ENCODE measurements at places on chromosomes 5 and 9.

GRCh38 chr5:18216729-18217128, 582.5 kb downstream of the TAF11L14 start:
- no peak for DNase-seq

DNA sequence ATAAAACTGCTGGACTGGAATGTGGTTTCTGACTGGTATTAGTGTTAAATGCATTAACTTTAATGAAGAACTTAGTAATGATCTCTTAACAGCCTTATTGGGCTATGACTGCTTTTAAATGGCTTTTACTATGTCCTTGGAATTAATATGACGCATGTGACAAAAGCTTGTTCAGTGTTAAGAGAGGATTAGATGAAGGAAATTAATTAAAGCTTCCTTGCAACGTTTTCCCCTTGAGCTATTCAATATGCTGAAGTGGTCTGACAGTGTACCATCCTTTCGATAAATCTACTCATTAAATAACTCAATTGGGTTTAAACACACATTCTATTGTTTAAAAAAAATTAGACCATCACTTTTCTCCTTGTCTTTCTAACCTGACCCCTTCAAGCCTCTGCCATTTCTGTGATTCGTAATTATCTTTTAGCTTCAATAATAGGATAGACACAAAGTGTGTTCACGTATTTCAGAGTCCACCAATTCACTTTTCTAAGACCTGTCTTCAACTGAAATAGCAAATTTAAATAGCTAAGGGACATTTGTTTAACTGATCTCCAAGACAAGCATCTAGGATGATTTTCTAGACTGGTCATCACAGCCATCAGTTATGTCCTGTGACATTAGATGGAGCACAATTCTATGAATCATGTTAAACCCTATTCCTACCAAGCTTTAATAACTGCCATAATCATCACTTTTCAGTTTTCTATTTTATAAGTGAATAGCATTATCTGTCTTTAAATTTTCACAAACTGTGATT, 1258.0 kb upstream of the CDH9 start:
- DNase-seq, result no peak

- no peak for DNase-seq
Measured at GRCh38 chr5:120326651-120327050, 137.4 kb upstream of the PRR16 start.

DNA sequence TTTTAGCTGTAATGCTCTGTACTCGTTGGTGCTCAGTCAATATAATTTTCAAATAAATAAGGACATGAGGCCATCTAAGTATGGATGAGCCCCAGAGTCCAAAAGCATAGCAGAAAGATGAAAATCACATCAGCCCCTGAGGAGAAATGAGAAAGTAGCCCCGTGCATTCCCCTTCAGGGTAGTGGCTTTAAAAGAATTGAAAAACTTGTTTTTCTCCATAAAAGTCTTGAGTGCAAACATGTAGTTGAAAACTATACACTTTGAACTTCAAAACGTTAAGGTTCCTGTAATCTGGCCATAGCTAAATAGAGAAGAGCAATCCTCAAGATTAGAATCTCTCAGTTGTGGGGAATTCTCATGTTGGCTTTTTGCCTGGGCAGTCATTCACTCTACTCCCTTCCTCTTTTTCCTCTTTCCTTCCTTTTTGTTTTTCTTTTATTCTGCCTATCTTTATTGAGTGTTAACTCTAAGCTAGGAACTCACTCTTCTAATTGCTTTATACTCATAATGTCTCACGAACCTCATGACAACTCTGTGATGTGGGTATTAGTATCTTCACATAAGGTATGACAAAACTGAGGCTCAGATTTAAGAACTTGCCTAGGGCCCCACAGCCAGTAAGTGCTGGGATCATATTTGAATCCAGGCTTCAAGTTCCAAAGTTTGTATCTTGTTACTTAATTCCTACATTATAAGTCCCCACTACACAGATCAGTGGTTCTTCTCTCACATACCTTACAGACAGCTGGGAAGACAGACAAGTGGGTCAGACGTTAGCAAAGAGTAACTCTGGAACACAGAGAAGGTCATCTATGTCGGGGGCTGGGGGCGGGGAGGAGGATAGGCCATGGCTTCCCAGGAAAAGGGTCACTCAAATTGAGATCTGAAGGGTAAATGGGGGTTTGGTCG, 46.4 kb upstream of the ABCA1 start:
- DNase-seq, result no peak

Measured in sigmoid colon (tissue), 7 donors.